Effector CD8-positive, alpha-beta T cell (primary cell): ENCODE measurements at places on chromosomes 3 and 15.

DNA sequence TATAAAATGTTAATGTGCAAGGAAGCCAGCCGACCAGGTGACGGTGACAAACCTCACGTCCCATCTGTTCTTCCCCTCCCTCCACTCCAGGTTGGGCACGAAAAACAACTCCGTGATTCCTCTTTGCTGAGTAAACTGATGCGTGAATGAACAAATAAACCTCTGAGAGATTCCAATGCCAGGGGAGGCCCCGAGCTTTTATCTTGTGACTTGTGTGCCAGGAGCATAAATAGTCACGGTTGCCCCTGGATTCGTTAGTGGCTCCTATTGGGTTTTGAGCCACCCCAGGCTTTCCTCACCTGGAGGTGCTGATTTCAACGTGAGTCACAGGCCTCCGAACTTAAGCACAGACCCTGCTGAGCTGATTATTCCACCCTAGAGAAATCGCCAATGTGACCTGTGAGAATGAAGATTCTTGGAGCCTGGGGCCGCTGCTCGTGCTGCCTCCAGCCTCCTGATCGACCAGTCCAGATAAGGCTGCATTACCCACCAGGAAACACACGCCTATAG lies 119.2 kb downstream of the SHQ1 start:
- DNase-seq: no peak

DNA sequence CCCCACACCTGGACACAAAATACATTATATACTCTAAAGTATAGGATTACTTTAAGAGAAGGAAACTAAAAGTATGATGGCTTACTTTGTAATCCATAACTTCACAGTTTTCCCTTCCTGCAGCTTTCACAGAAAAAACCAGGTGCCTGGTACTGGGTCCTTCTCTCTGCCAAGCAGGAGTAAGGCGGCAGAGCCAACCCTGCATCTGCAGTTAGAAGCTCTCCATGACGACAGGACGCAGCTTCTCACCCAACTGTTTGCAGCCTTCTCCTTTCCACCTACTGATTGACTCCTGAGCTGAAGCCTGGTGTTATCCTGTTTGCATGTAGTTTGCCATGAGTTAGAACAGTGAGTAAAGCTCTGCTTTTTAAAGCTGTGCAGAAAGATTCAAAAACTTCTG lies 6.7 kb downstream of the MRAS start:
- no peak for DNase-seq

- no peak for DNase-seq
These were observed 153.9 kb upstream of the ARHGEF26 start for GRCh38 chr3:153967260-153967659.

DNA sequence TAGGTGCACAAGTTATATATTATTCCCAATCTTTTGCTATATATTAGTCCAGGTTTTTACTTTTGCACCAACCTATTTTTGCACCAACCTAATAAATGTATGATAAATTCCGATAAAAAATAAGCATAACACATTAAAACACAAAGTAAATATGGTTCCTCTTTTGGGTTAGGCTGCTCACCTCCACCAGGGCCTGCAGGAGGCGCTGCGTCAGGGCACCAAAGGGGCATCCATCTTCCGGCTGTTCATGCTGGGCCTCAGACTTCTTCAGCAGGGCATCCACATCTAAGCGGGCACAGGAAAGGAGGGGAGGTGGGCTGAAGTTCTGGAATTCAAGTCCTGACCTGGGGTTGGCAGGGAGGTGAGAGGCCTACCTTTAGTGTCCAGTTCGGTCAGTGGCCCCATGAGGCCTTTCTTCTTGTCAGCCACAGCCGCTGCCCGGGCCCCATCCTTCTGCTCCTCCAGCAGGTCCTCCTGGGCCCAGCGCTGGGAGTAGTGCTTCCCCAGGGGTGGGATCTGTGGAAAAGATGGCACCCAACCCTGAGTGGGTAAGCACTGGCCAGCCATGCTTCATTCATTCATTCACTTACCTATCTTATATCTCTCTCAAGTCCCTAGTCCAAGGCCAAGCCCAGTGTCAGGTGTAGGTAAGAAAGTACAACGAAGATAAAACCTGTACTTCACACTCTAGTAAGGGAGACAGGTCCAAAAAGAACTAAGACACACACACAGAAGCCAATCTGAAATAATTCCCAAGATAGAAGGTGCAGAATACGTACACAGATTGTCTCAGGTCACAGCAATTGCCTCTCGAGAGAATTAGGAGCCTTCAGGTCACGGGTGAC lies 5.2 kb downstream of the TADA3 start:
- no peak for DNase-seq

- DNase-seq: no peak
These were observed 257.4 kb downstream of the PLOD2 start for GRCh38 chr3:145903472-145904013.

DNA sequence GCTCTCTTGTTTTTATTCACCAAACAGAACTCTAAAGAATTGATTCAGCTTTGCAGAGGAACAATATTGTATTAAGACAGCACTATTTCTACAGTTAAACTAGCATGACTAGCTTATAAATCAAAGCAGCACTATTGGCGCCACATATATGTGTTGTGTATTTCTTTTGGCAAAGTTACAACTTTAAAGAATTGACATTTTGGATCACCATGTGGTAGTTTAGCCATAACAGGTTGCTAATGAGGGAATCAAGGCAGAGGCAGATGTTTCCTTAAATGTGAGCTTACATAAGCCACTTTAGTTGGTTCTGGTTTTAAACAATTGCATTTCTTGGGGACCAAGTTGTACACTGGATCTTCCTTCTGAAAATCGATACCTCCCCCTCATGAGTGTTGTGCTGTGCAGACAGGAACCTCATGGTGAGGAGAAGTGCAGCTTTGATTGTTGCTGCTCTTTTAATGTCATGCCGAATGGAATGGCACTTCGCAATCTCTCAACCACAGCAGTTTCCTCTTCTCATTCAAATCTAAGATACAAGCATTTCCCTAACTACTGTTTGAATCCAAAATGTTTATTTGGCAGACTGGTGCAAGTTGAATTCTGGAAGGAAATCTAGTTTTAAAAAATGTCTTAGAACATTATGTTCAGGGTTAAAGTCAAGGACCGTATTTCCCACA lies 151.2 kb downstream of the MYRIP start:
- DNase-seq: no peak

DNA sequence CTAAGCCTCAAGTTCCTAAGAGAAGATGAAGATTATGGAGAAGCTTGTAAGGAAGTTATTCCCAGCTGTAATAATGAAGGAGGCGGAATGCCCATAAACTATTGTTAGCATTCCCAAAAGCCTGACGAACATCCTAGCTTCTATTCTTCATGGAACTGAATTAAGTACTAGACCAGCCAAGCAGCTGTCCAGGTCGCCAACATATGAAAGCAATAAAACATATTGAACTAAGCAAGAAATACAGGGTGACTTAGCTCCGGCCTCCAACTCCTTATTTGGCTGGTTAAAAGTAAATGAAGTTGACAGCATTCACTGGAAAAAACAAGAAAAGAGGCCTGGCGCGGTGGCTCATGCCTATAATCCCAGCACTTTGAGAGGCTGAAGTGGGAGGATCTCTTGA lies 174.0 kb upstream of the TPM1 start:
- no peak for DNase-seq

- no peak for DNase-seq
These were observed 531.6 kb downstream of the SHQ1 start for GRCh38 chr3:72316501-72317279.

- DNase-seq: no peak
These were observed 154.1 kb upstream of the GOLIM4 start for GRCh38 chr3:168249550-168250414.

GRCh38 chr3:194396859-194397756 lies 2.0 kb downstream of the GP5 start:
- peak; percentile 14 for DNase-seq

DNA sequence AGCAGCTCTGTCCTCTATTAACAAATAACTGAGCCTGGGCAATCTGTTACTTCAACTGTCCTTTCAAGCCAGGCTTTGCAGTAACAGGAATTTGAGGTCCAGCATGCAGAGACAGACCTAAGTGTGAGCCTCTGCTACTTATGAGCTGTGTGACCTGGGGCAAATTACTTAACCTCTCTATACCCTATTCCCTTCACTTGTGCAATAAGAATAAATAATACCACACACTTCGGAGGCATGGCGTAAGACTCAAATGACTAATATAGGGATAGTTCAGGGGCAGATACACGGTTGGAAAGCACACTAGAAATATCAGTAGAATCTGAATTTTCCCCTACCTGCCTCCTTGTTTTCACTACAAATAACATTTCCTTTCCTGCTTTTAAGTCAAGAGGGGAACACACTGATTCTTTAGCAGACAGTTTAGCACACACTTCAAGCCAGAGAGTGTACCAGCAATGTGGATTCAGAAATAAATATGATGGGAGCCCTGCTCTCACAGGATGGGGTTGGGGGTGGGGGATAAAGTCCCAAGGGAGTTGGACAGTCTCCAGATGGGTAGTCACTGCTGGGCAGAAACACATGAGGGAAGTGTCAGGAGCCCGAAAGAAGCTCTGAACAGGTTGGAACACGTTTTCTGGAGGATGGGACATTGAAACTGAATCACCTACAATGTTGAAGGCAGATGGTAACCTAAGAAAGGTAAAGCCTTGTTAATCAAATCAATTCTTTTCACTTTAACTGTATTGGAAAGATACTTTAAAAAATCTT lies 61.8 kb upstream of the RBP1 start:
- DNase-seq: no peak

- no peak for DNase-seq
These were observed 31.6 kb upstream of the STAG1 start for GRCh38 chr3:136783708-136784191.

- DNase-seq: no peak
These were observed 9.3 kb downstream of the GRAMD1C start for GRCh38 chr3:113847664-113848461.

DNA sequence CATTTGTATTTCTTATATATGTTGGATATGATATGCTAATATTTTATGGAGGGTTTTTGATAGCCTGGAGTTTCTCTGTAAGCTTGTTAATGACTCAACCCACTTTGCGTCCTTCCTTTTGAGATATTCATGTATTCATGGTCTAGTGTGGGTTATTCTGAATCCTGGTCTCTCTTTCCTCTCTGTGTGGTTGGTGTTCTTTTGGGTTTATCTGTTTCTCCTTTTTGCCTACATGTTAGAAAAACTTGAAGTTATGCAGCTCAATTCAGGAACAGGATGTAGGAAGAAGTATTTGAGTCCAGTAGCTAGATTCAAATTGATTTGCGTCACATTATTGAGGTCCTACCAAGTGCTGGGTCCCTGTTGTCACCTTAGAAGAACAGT lies 28.1 kb downstream of the CMTM7 start:
- no peak for DNase-seq

DNA sequence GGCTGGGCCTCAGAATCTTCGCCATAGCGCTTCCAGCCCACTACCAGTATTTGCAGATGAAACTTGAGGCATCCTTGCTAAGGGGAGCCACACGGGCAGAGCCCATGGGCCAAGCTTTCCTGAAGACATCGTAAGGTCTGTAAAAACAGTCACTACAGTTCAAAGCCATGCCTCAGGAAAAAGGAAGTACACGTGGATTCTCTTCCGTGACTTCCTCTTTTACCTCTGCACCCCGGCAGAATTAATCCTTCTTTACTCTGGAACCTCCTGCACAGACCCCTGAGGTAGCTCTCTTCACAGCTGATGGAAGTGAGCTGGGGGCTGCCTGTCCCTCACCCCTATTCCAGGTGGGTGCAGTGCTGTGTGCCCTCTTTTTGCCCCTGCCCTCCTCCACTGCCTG lies 129.2 kb downstream of the CHDH start:
- DNase-seq: no peak

DNA sequence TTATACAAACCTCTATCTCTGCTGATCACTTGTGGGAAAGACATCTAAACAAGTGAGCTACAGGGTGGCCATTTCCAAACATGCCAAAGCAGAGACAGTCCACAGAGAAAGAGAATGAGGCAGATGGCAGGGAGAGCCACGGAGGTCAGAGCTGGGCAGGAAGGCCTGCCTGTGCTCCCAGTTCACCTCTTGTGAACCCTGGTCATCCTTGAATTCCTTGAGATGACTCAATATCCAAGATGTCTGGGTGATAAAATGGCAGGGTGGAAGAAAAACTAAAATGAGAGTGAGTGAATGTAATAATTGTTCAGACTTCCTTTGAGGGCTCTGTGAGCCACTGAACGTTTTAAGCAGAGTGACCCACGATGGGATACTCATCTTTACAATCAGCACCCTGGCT lies 104.8 kb downstream of the PLCH1 start:
- DNase-seq: no peak

DNA sequence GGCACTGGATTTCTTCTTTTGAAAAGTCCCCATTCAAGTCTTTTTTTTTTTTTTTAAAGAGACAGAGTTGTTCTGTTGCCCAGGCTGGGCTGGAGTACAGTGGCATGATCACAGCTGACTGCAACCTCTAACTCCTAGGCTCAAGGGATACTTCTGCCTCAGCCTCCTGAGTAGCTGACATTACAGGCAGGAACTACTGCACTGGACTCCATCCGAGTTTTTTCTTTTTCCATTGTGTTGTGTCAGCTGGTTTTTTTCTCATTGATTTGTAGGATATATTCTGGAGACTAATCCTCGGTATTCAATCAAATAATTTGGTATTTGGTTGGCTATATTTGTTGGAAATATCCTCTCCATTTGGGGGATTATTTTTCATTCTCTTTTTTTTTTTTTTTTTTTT lies 11.8 kb downstream of the POLR2M start:
- DNase-seq: no peak

GRCh38 chr3:195881276-195881988 lies 26.9 kb downstream of the TNK2 start:
- no peak for DNase-seq

GRCh38 chr3:170257145-170257544 lies 34.9 kb downstream of the PRKCI start:
- no peak for DNase-seq

GRCh38 chr15:40130799-40131502 lies 22.3 kb upstream of the BMF start:
- DNase-seq: no peak

- no peak for DNase-seq
These were observed 6.6 kb downstream of the STIMATE start for GRCh38 chr3:52890735-52891134.

DNA sequence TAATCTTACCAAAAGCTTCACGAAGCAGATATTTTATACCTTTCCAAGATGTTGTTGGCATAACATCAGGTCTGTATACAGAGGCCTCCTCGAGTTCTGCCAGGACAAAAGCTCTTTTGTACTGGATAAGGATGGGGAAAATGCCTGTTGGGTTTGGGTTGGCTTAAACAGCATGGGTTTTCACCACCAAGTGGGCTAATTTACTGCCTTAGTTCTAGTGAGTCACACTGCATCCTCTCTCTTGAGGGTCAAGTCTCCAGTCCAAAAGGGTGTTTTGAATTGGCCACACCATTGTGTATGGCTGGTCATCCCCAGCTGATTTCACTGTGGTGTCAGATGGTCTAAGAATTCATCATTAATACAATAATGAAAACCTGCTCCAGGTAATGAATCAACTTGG lies 26.1 kb upstream of the BHLHE40 start:
- DNase-seq: no peak

- DNase-seq: no peak
These were observed 53.3 kb upstream of the SLC6A11 start for GRCh38 chr3:10762611-10763247.
